Mucosa of descending colon (tissue), 3 donors: ENCODE measurements at places on chromosomes 3 and 15. TPM values are rescaled to one million over a fixed set of nuclear protein-coding genes. Genes with fewer than 3 reads are reported as not detected.

LMAN1L gene
- total RNA-seq, result 0.60 TPM

RTP1 gene
- not detected for total RNA-seq

- DNase-seq, result no peak
These were observed 60.1 kb downstream of the MEIS2 start for GRCh38 chr15:37040072-37040742.

GRCh38 chr3:167066977-167067786 lies 312.9 kb downstream of the ZBBX start:
- no peak for DNase-seq

- DNase-seq, result no peak
These were observed 25.9 kb upstream of the SNRK start for GRCh38 chr3:43260412-43260811.

DNA sequence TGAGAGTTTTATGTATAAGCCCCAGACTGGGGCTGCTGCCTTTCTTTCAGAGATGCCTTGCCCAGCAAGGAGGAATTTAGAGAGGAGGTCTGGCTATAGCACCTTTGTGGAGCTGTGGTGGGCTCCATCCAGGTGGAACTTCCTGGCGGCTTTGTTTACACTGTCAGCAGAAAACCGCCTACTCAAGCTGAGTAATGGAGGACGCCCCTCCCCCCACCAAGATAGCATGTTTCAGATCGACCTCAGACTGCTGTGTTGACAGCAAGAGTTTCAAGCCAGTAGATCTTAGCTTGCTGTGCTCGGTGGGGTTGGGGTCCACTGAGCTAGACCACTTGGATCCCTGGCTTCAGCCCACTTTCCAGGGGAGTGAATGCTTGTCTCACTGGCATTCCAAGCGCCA lies 155.6 kb downstream of the STXBP5L start:
- DNase-seq, result no peak

- no peak for DNase-seq
These were observed 1.2 kb upstream of the ABHD17C start for GRCh38 chr15:80693682-80694610.

DNA sequence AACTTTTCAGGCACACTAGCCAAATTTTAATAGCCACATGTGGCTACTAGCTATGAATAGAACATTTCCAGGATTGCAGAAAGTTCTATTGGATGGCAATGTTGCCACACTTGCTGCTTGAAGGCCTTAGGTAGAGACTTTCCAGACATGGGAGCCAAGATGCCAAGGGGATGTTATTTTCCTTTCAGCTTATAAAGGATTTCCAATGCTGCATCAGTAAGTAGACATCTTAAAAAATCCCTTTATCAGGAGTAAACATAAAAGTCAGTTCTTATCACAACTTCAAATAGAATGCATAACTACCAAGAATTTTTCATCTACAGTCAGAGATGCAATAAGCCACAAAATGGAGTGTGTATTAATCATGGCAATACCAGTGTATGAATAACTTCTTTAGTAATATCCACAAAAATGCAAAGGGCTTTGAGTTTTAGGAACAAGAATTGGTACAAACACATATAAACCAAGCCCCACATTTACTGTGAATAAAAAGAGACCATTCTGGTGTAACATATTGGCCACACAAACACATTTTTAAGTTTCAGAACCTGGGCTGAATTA lies 457.1 kb upstream of the ADAMTS9 start:
- DNase-seq, result no peak

DNA sequence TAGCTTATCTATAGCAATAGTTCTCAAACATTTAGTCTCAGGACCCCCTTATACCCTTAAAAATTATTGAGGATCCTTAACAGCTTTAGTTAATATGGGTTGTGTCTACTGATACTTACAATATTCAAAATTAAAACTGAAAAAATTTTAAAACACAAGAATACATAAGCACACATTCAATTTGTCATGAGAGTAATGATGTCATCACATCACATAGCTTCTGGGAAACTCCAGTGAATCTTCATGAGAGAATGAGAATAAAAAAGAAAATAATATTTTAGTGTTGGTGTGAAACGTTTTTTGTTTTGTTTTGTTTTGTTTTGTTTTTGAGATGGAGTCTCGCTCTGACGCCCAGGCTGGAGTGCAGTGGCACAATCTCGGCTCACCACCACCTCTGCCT lies 25.2 kb upstream of the ACP3 start:
- DNase-seq, result no peak

- DNase-seq, result no peak
These were observed 8.1 kb downstream of the CFAP100 start for GRCh38 chr3:126402666-126403302.

GPR62 gene
- total RNA-seq, result 0.22 TPM

ALG1L2 gene
- total RNA-seq, result 2.5 TPM

DAG1 gene
- 97.3 TPM for total RNA-seq

CHST2 gene
- 1.5 TPM for total RNA-seq
